ENCODE measurements at places on chromosomes 5 and 9.

GRCh38 chr5:18037718-18038117 is 403.5 kb downstream of the TAF11L14 start:
- DNase-seq: no peak

- peak; percentile 45 for DNase-seq
Observed at GRCh38 chr9:1458503-1458902, 408.3 kb downstream of the DMRT2 start.

DNA sequence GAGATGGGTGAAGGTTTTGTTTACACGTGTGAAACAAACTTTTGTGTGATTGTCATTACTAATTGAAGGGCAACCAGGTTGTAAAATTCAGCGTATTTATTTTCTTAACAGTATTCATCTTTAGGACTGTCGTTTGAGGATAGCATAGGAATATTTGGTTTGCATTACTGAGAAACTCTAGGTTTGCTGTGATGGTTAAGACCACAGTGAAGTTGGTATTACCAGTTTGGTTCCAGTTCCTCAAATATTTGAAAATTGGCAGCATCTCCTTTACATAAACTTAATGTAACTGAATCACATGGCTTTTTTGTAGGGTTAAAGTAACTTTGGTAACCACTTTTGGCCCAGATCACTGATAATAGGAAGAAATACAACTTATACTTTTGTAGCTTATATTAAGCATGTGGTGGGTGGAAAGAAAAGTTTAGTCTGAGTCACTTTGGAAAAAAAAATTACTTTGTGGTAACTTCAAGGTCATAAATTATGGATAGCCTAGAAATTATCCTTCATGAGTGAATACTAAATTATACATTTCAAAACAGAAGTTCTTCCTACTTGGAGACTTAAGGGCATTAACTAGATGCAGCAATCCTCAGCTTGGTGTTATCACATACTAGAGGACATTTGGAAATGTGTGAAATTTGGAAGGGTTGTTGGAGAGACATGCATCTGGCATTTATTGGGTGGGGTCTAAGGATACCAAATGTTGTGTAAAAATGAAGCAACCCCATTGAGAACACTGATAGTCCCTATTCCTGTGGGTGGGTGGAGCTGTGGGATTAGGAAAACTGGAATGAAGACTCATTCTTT is 33.9 kb downstream of the G3BP1 start:
- peak; percentile 69 for DNase-seq

DNA sequence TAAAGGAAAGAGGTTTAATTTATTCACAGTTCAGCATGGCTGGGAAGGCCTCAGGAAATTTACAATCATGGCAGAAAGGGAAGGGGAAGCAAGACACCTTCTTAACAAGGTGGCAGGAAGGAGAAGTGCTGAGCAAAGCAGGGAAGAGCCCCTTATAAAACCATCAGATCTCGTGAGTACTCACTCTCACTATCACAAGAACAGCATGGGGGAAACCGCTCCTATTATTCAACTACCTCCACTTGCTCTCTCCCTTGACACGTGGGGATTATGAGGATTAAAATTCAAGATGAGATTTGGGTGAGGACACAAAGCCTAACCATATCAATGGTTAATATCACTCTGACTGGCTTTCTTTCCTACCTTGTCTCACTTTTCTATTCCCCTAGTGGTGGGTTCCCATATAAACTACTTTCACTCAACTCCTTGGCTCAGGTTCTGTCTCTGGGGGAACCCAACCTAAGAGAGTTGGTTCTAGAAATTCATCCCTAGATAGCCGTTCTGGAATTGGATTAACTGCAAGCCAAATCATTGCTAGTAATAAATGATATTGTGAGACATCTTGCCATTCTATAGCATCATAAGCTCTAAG is 749.8 kb upstream of the GRAMD2B start:
- DNase-seq: no peak

DNA sequence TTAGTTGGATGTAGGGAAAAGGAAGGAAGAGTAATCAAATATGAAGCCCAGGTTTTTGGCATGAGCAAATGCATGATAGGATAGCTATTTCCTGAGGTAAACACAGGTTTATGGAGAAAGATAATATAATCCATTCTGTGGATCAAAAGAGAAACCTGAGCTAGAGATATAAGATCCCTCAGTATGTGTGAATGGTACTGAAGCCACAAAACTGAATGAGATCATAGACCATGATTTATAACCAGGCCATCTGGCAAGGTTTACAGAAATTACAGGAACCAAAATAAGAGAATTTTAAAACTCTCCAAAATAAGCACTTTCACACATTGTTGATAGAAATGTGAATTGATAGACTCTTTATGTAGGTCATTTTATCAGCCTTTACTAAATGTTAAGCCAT is 28.7 kb upstream of the ECM2 start:
- peak; percentile 24 for DNase-seq

DNA sequence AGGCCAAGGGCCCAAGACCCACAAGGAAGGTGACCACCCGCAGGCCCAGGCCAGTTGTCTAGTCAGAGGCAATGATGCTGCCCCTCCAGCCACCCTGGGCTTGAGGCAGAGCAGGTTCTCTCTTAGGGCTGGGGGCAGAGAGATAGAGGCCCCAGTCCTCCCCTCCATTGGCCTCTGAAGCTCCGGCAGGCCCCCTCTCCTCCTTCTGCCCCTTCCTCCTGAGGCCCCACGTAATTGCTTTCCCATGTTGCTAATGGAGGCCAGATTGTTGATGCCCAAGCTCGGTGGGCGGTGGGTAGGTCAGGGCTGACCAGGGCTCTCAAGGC is 26.6 kb upstream of the ENHO start:
- no peak for DNase-seq
